ENCODE measurements at places on chromosomes 13 and 19. TPM values are rescaled to one million over a fixed set of nuclear protein-coding genes. Genes with fewer than 3 reads are reported as not detected.

Gene ARRDC5
- 8.3 TPM for total RNA-seq

Gene KIRREL2
- total RNA-seq: not detected

- no peaks in the 10 kb centered on the region for H3K36me3 ChIP-seq
- H3K4me1 ChIP-seq: no peaks in the 10 kb centered on the region
- H3K27ac ChIP-seq: no peak overlapping the region
Measured at GRCh38 chr13:52036037-52036436, 11.5 kb downstream of the UTP14C start.

DNA sequence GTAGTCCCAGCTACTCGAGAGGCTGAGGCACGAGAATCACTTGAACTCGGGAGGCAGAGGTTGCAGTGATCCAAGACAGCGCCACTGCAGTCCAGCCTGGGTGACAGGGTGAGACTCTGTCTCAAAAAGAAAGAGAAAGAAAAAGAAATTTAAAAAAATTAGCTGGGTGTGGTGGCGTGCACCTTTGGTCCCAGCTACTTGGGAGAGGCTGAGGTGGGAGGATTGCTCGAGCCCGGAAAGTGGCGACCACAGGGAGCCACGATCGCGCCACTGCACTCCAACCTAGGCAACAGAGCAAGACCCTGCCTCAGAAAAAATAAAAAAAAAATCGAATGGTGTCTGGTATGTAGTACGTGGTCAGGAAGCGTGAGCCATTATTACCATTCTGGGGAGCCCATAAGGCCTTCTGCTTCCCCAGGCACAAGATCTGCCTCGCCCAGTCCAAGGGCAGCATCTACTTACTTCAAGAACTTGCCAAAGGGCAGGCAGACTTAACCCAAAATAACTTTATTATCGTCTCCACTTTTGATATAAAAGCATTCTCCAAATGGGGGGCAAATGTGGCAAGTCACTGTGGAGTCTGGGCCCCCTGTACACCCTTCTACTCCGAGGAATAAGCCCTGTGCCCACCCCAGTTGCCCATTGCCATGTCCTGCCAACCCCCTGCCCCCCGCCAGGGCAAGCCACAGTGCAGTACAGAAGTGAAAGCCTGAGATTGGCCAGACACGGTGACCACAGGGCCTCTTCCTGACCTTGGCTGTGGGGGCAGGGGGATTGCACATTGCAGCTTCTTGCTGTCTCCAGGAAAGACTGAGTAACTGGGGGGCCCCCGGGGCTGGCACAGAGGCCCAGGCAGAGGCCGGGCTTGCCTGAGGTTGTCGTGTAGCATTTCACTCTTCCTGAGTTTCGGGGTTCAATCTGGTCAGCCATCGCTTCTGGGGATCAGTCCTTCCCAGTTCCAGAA lies 12.6 kb downstream of the CCL25 start:
- H3K27ac ChIP-seq: no peak overlapping the region
- H3K27me3 ChIP-seq: no peaks in the 10 kb centered on the region
- H3K4me1 ChIP-seq: no peaks in the 10 kb centered on the region
- H3K36me3 ChIP-seq: no peaks in the 10 kb centered on the region
- no peak for DNase-seq

- no peaks in the 10 kb centered on the region for H3K36me3 ChIP-seq
- no peak overlapping the region for H3K27ac ChIP-seq
- H3K4me3 ChIP-seq: no peak overlapping the region
- DNase-seq: no peak
- H3K27me3 ChIP-seq: peaks cover 3% of the 10 kb centered on the region
Measured at GRCh38 chr13:22018836-22019210, 347.9 kb downstream of the FGF9 start.

GRCh38 chr19:14106840-14107239 lies 10.7 kb downstream of the PRKACA start:
- no peak overlapping the region for H3K4me3 ChIP-seq
- no peak overlapping the region for H3K27ac ChIP-seq
- H3K4me1 ChIP-seq: no peaks in the 10 kb centered on the region
- peaks cover 43% of the 10 kb centered on the region for H3K36me3 ChIP-seq

Gene MEIS3
- total RNA-seq: 10.8 TPM

Data from Peyer's patch (tissue), 4 donors.